ENCODE measurements at places on chromosomes 2 and 18.

DNA sequence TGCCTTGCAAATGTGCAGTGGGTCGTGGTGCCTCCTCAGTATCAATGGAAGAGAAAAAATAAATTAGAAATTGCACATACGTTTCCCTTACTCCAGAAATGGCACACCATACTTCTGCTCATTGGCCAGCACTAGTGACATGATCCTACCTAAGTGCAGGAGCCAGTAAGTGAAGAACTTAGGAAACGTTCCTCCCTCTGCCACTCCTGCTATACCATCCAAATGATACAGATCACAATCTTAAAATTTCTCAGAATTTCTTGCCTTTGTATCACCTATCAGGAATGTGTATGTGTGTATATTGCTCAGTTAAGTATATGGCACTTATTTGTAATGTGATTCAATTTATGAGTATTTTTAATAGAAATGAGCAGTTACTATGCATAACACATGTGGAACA is 237.0 kb upstream of the UBE2E3 start:
- no peak for DNase-seq

DNA sequence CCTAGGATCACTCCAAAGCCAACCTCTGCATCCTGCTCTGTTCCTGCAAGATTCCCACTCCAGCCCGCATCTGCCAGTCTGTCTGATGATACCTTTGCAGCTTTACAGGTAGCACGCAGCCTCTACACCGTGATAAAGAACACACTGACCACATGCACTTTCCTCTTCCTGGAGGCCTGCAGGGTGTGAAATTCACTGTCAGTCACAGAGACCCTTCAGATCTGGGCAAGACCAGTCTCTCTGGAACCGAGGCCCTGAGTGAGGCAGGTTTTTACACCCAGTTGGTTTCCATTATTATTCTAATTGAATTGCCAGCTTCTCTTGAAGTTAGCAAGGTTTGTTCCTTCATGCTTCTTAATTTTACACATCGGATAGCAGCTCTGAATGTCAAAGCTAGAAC is 30.5 kb upstream of the TWIST2 start:
- DNase-seq, result no peak

DNA sequence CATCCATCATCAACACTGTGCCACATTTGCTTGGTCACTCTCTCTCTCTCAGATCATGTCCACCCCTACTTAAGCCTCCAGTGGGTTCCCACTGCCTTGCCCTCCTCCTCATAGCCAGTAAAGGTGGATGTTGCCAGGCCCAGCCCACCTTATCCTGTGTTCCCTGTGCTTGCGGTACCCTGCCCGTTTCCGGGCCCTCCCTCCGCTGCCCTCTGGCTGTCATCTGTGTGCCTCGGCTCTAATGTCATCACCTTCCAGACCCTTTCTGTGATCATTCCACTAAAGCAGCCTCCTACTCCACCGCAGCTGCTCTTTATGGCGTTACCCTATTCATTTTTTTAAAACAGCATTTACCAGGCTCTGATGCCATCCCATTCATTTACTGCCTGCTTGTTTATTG is 305.7 kb upstream of the SKOR2 start:
- no peak for DNase-seq

DNA sequence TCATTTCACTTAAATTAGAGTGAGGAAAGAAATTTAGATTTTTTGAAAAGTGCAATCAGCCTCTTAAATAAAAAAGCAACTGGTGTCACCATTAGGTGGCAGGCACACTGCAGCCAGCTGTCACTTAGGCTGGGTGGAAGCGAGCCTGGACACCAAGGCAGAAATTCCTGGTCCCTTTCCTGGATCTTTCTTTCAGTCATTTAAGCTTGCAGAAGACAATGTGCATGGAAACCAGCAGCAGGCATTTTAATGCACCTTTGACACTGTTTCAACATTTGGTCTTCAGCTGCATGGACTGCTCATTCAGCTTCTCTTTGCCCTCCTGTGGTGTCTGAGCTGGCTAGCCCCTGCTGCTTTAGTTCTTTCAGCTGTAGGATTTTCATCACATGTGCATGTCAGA is 61.0 kb downstream of the AQP4 start:
- no peak for DNase-seq

DNA sequence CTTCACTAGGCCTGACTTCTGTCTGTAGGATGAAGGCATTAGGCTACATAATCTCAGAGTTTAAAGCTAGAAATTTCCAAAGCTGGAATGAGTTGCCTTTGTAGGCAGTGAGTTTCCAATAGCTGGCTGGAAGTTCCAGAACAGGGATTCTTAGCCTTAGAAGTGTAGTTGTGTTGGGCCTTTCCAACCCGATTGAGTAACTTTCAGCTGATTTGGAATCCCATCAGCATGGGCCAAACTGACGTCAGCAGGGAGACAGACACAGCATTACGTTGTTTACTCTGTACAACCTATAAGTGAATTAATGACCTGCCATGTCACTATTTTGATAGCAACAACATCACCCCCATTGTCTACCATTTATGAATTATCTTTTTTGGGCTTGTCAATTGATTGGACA is 56.9 kb downstream of the SETBP1 start:
- DNase-seq, result peak; percentile 66

- DNase-seq, result no peak
These were observed 2.7 kb downstream of the USP40 start for GRCh38 chr2:233563663-233564430.

DNA sequence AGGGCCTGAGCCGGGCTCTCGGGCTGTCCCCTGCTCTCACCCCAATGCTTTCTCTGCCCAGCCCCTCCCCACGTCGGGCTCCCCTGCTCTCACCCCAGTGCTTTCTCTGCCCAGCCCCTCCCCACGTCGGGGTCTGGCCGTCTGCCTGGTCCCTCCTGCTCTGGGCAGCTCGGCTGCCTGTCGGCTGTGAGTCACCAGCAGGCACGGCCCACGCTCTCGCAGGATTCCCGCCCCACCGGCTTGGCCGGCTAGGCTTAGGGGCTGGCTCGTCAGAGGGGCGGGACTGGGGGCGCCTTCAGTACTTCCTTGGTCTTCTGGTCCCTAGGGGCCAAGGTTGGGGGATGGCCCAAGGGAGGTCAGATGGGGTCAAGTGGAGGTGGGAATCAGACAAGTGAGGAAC is 3.3 kb downstream of the BOK start:
- peak; percentile 89 for DNase-seq

DNA sequence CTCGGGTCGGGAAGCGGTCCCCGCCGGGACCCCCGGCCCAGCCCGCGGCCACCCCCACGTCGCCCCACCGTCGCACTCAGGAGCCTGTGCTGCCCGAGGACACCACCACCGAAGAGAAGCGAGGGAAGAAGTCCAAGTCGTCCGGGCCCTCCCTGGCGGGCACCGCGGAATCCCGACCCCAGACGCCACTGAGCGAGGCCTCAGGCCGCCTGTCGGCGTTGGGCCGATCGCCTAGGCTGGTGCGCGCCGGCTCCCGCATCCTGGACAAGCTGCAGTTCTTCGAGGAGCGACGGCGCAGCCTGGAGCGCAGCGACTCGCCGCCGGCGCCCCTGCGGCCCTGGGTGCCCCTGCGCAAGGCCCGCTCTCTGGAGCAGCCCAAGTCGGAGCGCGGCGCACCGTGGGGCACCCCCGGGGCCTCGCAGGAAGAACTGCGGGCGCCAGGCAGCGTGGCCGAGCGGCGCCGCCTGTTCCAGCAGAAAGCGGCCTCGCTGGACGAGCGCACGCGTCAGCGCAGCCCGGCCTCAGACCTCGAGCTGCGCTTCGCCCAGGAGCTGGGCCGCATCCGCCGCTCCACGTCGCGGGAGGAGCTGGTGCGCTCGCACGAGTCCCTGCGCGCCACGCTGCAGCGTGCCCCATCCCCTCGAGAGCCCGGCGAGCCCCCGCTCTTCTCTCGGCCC is 13.6 kb downstream of the SPEG start:
- DNase-seq, result no peak

GRCh38 chr2:241030883-241031282 is 32.5 kb downstream of the SNED1 start:
- DNase-seq, result no peak

DNA sequence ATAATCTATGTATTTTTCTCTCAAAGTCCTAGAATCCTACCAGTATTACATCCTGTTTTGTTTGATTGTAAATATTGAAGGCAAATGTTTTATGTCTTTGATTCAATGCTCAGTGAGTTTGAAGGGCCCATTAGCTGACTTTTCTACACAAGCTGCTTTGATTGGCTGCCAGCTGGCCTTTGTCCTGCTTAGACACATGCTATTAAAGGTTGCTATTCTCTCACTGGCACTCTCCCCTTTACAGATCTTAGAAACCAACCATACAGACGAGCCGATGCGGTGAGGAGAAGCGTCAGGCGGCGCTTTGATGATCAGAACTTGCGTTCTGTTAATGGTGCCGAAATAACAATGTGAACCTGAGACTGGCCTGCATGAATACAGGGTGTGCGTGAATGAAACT is 69.7 kb downstream of the PRPF40A start:
- peak; percentile 46 for DNase-seq

DNA sequence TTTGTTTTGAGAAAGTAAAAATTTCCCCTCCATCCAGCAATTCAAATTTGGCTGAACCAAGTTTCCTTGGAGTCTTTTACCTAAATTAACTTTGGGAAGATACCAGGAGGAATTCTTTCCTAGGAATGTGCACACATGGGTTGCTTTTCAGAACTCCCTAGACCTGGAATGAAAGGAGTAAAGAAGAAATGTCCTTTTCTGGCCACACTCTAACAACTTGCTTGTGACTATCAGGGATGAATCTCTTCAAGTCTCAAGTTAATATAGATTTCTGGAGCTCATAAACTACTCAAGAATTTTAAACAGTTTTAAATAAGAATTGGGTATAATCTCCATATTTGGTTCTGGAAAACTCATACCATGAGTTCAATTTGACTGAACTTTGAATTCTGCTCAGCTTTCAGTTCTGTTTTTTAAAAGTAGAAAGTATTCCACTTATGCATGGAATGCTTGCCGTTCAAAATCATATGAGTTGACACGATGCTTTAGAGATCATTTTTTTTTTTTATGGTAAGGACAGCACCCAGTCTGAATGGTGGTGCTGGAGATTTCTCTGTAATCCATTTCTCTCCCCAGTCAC is 7.7 kb downstream of the RASGRP3 start:
- no peak for DNase-seq

DNA sequence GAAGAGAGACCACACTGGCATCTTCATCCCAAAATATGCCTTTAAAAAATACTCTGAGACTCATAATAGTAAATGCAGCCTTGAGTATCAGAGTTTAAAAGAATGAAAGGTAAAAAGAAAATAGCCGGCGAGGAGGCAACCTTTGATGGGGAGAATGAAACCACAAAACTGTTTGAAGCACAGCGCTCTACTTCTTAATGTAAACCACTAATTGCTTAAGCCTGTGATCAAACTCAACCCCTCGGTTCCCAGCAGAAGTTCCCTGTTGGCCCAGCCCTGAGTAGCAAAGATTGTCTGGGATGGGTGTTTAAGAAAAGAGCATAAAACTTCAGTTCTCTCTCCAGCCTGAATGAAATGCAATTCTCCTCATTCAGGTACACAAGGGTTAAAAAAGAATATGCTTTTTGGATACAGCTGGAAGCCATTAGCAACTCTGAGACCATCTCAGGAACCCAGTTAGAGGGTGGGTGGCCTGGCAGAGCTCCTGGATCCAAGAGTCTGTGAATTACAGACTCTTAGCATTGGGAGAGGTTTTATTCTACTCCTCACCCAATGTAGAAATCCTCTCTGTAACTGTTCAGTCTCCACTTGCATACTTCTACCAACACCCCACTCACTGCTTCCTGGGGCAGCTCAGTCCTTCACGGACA is 44.8 kb downstream of the VIT start:
- DNase-seq, result no peak

- DNase-seq, result no peak
These were observed 78.0 kb upstream of the PNPT1 start for GRCh38 chr2:55771612-55772011.

GRCh38 chr18:5103286-5103685 is 93.8 kb downstream of the AKAIN1 start:
- no peak for DNase-seq

- no peak for DNase-seq
These were observed 162.7 kb downstream of the DYSF start for GRCh38 chr2:71615767-71616730.

GRCh38 chr2:238228700-238229099 is 11.1 kb downstream of the HES6 start:
- DNase-seq, result peak; percentile 67

- DNase-seq, result no peak
These were observed 158.0 kb upstream of the RAB6C start for GRCh38 chr2:129821445-129821844.

GRCh38 chr2:15177103-15177502 is 384.0 kb downstream of the NBAS start:
- DNase-seq, result no peak

DNA sequence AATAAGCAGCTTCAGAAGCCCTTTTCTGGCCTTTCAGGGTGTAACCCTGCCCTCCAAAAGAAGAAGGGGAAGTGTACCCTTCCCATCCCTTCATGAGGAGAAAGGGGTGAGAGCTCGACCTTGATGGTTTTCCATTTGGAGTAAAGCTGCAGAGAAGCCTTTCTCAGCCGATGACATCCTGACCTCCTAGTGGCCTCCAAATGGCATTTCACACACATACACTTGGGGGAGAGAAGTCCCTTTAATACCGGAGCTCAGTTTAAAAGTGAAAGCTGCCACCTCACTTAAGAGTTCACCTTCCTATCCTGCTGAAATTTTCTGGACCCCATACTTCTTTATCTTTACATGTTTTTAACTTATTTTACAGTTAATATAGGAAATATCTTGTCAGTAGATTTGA is 716.7 kb downstream of the DCDC2C start:
- no peak for DNase-seq

- no peak for DNase-seq
These were observed 360.8 kb downstream of the RBM43 start for GRCh38 chr2:150900913-150901312.

DNA sequence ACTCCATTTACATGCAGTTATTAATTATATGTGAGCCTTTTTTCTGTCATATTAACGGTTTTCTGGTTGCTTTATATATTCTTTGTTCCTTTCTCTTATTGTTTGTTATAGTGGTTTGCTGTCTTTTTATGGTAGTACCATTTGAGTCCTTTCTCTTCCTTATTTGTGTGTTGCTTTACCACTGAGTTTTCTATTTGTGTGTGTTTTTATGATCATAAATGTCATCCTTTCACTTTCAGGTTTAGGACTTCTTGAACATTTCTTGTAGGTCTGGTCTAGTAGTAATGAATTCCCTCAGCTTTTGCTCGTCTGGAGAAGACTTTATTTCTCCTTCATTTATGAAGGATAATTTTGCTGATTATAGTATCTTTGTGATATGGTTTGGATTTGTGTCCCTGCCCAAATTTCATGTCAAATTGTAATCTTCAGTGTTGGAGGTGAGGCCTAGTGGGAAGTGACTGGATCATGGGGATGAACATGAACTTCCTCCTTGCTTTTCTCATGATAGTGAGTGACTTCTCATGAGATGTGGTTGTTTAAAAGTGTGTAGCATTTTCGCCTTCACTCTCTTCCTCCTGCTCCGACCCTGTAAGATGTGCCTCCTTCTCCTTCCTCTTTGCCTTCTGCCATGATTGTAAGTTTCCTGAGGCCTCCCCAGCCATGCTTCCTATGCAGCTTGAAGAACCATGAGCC is 11.5 kb downstream of the GCC2 start:
- no peak for DNase-seq

All from uterus (tissue), 4 donors.